ENCODE measurements at places on chromosomes 3 and 15.

DNA sequence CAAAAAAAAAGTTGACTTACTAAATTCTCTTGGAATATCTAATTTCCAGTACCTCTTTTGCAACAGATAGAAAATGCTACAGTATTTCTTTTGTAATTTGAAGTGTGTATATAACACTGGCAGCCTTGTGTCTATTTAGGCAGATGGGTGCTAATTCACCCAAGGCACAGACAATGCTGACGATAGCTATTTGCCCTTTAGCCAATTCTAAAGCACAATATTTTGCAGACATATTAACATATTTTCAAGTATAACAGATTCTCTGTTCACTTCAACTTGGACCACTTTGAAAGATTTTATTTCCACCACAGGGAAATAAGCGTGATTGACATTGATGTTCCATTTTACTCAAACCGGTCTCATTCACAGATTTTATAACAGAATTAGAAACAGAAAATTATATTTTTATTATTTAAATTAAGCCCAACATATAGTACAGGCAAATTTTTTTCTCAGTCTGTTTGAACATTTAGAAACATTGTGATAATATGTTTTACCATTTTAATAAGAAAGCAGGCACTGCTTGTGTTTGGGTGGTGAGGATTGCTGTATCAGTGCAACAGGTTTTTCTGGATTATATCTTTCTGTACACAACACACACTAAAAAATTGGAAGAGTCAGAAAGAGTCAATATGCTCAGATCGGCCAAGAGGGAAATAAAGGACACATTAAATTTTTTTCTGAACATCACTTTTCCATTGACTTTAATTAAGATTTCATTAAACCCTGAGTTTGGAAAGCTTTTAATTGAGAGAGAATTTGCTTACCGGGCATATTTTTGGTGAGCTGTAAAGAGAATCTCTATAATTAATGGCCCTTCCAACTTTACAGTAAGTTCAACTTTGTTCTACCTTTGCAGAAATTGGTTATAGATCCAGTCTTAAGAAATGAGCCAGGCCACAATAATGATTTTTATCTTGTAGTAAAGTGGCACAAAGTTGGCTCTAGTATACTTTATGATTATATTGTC lies 327.3 kb upstream of the NR2F2 start:
- DNase-seq, result no peak

DNA sequence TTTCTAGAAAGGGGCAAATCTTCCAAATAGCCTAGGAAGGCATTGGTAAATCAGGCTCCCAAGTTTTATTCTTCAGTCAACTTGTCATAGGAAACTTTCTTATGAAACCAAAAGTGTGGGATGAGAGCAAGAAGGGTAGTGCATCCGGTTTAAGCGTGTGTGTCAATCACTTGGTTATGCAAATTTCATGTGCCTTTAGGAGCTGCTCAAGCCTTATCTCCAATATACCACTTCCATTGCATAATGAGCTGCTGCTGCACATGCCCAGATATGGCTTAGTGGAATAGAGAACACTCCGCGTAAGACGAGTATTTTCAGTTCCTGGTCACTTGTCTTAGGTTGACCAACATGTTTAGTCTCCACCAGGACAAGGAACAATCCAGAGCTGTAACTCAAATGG lies 242.1 kb downstream of the CBLB start:
- no peak for DNase-seq

DNA sequence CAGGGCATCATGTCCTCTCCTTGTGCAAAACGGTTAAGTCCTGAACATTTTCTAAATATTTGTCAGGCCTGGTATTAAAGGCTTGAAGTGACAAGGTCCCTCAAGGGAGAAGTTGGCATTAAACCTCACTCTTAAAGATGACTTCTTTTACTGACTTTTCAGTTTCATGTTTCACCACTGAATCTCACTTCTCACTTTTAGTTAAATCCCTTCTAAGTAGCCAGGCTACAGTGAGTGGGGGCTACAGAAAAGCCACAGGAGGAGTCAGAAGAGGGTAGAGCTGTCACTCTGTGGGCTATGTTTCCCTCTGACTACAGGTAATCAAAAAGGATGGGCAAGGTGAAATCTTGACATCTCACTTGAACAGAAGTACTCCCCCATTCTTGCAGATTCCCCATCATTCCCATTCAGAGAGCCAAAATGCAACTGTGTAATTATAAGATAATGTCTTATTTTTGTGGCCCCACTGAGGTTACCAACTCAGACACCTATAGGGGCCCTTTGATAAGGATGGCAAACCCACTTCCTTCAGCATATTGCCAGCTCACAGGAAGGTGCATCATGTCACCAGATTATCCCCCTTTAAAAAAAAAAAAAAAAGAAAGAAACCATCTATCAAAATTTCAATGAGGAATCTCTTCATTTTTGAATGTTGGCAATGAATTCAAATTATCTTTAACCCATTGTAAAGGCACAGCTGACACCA lies 790.1 kb upstream of the CFAP20DC start:
- DNase-seq, result no peak

DNA sequence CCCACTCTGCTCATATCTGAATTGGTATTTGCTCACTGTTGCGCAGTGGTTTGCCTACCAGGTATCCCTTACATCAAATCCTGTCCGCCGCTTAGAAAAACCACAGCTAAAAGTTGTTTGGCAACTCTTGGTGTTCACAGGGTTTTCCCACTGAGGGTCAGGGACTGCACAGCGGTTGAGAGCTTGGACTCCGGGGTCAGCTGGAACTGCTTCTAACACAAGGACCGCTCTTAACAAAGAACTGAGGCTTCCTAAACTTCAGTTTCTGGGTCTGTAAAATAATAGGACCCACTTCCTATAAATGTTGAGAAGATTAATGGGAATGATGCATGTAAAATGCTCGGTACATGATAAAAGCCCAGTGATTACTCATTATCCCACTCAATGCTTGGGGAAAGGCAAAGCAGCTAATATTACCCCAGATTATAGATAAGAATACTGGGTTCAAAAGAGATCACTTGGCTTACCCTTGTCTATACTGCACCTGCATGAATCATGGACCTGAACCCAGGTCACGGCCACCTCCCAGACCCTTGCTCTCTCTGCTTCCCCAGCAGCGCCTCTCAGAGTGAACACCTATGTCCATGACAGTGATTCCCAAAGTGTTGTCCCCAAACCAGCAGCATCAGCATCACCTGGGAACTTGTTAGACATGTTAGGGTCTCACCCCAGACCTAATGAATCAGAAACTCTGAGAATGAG lies 36.1 kb downstream of the LIPC start:
- no peak for DNase-seq

- peak; percentile 48 for DNase-seq
Observed at GRCh38 chr15:31328428-31328968, 1.9 kb downstream of the KLF13 start.

DNA sequence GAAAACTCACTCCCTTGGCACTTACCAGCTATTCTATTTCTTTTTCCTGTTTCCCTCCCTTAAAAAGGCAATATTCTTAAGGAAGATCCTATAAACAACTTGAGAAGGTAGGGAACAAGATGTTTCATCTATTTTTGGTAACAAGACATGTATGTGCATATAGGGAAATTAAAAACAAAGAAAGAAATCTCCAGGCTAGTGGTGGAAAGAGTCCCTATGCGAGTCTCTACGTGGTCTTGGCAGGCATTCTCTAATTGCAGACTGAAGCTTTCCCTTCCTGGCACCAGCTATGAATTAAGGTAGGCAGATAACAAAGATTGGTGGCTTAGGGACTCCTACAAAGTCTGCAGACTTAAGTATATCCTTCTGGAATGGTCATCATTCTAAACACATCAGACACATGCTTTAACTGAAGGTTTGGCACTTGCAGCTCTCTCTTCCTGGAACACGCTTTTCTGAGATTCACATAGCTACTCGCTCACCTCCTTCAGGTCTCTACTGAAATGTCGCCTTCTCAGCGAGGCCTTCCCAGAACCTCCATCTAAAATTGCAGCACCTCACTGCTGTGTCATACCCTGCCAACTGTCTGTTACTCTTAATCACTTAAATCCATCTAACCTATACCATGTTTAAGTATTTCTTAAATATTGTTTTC lies 336.0 kb downstream of the VGLL3 start:
- DNase-seq, result no peak

DNA sequence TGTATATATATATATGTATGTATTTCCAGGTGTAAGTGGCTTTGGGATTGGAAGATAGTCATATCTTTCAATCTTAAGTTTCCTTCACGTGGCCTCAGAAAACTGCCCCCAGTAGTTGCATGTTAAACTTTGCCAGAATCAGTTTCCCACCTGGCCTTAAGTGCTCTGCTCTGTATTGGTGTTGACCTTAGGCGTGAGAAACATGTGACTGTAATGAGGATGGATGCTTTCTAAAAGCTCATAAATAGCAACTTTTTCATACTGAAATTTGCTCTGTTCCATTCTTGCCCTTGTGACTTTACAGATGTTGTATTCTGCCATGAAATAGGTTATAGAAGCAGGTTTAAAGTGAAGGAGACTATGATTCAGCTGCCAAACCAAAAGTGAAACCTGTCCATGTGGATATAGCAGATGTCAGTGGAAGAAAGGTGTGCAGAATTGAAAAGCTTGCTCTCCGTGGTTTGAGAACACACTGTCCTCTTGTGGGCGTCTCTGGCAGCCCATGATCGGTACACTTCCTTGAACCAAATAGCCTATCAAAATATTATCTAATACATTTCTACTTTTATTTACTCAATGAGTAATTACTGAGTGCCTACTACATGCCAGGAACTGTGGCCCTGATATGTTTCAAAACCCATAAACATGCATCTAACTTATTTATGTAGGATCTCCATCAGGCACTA lies 15.8 kb downstream of the SCG5 start:
- DNase-seq, result no peak

DNA sequence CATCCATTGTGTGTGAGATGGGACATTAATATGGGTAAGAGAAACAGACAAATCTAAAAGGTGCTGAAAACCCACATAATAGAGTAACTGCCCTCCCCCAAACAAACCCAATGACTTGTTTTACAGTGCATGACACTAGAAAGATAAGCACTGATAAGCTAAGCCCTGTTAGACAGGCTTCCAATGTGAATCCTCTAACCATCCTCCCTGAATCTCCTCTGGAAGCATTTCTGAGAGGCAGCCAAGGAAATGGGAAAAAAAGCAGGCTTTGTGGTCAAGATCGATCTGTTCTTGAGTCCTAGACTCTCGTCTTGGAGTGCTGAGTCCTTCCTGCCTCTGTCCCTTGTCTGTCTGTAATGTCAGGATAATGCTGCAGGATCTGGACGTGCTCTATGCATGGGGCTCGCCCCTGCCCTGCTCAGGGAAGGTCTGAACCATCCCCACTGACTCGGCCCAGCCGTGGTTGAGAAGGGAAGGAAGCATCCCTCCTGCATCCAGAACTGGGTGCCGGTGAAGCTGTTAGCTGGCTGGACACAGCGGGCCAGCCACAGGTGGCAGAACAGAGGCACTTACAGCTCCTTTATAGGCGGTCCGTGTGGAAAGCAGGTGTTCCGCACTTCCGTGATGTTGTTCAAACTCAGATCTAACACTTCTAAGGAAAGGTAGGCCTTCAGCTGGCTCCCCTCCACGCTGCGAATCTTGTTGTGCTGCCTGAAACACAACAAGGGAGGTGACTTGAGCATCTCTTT lies 84.1 kb downstream of the LRIG1 start:
- DNase-seq, result no peak

All from erythroblast (primary cell).